ENCODE measurements at places on chromosomes 5 and 9.

DNA sequence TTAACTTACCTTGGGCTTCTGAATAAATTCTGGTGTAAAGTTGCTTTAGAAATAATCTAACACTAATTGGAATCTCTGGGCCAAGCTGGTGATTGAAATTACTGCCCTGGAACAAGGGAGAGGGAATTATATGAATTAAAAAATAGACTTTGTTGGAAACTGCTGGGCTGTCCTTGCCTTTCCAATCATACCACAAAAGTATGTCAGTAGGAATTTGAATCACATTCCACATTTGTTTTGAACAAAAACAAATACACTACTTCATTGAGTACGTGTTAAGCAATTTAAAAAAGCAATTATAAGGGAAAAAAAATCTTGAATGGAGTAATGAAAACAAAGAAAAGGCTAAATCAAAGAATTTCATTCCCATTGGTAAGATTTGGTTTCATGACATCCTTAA is 102.5 kb upstream of the SREK1 start:
- no peak for DNase-seq

- no peak for DNase-seq
Measured at GRCh38 chr5:96637196-96637595, 25.0 kb upstream of the CAST start.

GRCh38 chr5:162496100-162496808 is 428.7 kb downstream of the GABRG2 start:
- DNase-seq: no peak

GRCh38 chr5:113295111-113295539 is 139.7 kb downstream of the TSSK1B start:
- no peak for DNase-seq
